ENCODE measurements at places on chromosomes 16 and 17.

- DNase-seq, result no peak
These were observed 3.9 kb downstream of the PPM1E start for GRCh38 chr17:58759522-58759921.

- no peak for DNase-seq
These were observed 480 bp downstream of the TXNL4B start for GRCh38 chr16:72092832-72093447.

DNA sequence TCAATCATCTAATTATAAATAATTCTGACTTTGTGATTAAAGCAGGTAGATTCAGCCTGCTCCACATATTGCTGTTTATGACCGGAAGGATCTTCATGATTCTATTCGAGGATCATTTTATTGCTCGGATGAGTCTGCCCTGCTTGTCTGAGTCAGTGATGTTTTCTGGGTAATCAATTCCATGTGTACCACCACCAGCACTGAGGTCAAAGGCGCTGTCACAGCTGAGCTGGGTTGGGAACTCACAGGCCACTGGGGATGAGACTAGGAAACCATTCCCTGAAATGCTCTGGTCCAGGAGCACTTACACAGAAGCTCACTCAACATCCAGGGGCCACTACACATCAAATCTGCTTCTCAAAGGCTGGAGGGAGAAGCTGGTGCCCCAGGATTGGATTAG lies 30.4 kb upstream of the ERN1 start:
- no peak for DNase-seq

- peak; percentile 6 for DNase-seq
These were observed 25.1 kb downstream of the SMARCE1 start for GRCh38 chr17:40622509-40622928.

- DNase-seq, result no peak
These were observed 29.3 kb downstream of the MAF start for GRCh38 chr16:79571065-79571902.
